ENCODE measurements at places on chromosomes 3 and 15. TPM values are rescaled to one million over a fixed set of nuclear protein-coding genes. Genes with fewer than 3 reads are reported as not detected.
A peak's percentile ranks its signal among the peaks of the same experiment; 100 is the strongest.

The MUC20 gene
- 1.2 TPM for polyA plus RNA-seq

DNA sequence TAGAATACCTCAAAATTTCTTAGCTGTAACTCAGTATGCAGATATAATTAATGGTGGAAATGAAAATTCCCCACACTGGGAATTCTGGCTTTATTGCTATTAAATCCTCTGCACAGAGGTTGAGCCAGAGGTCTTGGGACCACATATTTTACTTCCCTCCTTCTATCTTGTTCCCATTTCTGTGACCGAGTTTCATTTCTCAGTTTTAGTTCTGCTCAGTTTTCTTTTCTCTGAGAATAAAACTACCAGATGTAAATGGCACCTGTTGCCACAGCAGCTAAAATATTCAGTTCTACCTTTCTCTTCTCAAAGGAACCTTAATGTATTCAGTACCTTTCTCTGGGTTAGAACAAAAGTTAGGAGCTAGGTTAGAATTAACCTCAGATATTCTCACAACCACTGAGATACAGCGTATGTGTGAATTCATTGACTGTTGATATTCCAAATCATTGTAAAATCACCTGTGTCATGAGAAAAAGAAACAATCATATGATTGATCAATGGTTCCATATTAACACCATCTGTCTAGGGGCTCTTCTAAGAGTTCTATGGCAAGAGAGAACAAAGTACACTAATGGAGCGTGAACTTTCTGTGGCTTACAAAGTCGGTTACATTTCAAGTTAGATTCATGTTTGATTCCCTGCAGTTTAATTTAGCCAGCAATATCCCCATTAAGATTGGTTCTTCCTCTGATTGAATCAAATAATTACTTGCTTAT is 374.1 kb downstream of the EFHB start:
- DNase-seq, result peak; percentile 39

- no peak for DNase-seq
Observed at GRCh38 chr3:190516416-190516815, 2.5 kb downstream of the IL1RAP start.

GRCh38 chr3:154762486-154762885 is 317.6 kb upstream of the MME start:
- DNase-seq, result no peak

The ROBO2 gene
- not detected for polyA plus RNA-seq

DNA sequence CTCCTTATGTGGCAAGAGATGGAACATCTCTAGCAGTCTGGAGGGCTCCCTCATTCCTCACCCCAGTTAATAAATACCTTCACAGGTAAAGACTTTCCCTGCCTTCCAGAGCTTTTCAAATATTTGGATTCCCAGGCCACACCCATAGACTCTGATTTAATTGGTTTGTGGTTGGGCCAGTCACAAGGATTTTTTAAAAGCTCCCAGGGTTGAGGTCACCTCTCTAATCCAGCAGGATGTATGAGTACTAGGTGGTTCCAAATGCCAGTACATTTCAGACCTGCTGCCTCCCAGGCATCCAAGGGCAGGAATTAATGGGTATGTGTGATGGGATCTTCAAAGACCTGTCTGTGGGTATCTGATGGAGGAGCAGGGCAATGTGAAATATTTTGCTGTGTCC is 312.8 kb downstream of the CLSTN2 start:
- DNase-seq, result no peak

GRCh38 chr3:140766465-140766864 is 88.6 kb downstream of the TRIM42 start:
- no peak for DNase-seq

DNA sequence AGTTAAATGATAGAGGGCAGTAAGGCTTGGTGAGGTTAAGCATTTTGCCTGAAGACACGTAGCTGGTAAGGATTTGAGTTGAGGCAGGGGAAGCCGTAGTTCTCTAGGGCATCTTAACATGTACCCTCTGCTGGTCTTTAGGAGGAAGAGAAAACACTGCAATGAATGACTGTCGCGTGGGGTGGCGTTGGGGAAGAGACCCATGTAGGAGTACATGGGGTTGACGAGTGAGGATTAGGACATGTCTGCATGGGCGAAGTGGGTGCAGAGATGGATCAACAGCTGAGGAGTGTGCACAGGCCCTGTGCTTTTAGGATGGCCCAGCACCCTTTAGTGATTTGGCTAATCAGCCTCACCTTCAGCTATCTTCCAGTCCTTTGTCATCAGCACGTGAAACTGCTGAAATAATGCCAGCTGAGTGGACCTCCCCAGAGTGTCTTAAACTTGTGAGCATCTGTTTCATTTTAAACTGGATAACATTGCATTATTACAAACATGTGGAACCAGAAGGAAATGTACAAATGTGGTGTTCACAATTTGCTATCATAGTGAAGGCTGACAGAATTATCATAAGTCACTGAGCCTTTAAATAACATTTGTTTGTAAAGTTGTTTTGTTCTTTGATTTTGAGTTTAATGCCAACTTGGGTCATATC is 15.3 kb downstream of the P2RY14 start:
- DNase-seq, result no peak

- no peak for DNase-seq
Observed at GRCh38 chr3:557972-558371, 361.4 kb downstream of the CHL1 start.

DNA sequence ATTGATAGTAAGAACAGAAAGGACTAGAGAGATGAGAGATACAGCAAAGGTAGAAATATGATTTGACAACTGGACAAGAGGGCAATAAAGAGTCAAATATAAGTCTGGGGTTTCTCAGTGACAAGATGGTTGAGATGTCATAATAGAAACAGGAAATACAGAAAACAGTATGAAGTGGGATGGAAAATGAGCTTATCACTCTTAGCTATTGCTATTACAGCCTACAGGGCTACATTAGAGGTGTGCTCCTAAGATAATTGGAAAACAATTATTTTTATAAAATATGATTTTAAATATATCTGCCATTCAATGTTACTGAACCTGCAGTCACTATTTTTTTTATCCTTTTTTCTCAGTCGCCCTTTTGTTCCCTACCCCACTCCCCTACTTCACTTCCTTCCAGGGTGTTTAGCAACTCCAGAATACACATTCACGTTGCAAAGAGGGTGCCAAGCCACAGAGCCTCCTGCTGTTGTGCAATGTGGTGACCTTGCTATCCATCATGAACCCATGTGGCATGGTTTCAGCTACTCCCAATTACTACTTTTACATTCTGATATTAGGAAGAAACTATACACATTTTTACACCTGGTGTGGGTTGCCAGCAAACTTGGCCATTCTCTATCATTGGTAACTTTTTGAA is 6.0 kb downstream of the NRG4 start:
- no peak for DNase-seq

- DNase-seq, result no peak
Observed at GRCh38 chr15:67838789-67839332, 984 bp downstream of the RNU6-1 start.

The GOLGA8G gene
- polyA plus RNA-seq, result not detected

- DNase-seq, result no peak
Observed at GRCh38 chr3:181722766-181723425, 11.2 kb downstream of the SOX2 start.

The GOLGA8T gene
- polyA plus RNA-seq, result not detected

DNA sequence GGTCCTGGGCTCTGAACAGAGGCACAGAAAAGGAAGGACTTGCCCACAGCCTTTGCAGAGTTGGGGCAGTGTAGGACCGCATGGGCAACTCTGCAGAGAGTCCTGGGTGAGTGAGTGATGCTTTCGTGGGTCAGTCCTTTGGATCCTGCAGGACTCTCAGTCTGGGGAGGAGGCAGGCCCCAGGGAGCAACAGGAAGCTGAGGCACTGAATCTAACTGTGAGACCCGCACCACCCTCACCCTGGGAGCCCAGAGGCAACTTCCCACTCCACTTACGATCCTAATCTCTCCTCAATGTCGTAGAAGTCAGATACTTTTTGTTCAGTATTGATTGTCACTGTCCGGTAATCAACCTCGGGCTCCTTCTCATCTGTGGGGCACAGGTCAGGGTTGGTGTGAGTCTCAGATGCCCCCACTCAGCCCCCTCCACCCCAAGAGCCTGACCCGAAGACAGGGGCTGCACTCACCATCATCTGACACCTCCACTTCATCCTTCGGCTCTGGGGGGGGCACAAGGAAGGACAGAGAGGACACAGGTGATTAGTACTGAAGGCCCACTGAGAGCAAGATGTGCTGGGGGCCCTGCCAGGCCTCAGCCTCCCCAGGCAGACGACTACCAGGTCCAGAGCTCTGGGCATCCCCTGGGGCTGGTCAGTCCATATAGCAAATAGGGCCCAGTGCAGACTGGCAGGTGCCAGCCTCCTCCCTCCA is 64.0 kb upstream of the HACD2 start:
- DNase-seq, result no peak

- no peak for DNase-seq
Observed at GRCh38 chr3:149198611-149199010, 23.0 kb downstream of the CP start.
